ENCODE measurements at places on chromosomes 6 and 20.

- DNase-seq: peak; percentile 49
Observed at GRCh38 chr20:44747166-44748004, 1.7 kb downstream of the KCNK15 start.

- DNase-seq: no peak
Observed at GRCh38 chr6:49565855-49566254, 15.4 kb downstream of the C6orf141 start.

DNA sequence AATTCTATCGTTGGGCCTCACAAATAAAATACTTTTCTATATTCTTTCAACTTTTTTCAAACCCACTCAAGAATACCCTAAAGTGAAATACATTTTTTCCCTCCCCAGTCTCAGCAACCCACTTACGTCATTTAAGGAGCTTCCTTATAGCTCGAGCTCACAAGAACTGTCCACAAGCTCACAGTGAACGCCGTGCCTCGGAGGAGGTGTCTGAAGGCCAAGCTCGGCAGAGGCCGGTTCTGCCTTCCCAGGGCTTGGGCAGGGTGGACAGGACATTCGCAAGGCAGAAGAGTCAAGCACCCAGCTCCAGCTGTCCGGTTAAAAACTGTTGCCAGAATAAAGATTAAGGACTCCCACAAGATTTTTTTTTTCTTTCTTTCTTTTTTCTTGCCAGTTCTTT is 802.3 kb downstream of the QKI start:
- no peak for DNase-seq

DNA sequence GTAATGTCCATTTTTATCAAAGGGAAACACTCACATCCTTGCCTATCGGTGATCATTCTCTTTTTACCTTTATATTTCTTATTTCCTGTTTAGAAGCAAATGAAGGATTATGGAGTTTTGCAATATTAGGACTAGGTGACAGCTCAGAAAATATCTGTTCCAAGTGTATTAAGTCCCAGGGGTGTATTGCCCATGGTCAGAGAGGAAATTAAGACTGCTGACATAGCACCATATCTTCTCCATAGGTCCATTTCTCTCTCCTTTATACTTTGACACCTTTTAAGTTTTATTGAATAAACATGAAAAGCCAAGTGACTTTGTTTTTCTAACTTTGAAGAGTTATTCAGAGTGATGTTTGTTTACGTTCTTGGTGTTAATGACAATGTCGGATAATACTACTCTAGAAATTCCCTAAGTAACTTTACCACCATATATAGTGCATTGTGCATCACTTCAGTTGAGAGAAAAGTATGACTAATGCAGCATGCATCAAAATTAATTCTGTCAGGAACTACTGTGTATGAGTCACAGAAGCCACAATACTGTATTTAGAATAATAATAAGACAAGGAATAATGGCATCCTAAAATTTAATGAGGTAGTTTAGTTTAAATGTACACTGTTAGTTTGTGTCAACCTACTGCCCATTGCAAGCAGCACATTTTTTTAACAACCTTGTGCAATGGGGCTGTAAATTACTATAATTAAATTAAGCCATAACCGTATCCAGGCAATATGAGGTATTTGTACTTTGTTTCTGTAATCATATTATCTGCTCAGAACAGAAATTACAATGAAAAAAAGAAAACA is 474.4 kb upstream of the RNF217 start:
- DNase-seq: peak; percentile 16

DNA sequence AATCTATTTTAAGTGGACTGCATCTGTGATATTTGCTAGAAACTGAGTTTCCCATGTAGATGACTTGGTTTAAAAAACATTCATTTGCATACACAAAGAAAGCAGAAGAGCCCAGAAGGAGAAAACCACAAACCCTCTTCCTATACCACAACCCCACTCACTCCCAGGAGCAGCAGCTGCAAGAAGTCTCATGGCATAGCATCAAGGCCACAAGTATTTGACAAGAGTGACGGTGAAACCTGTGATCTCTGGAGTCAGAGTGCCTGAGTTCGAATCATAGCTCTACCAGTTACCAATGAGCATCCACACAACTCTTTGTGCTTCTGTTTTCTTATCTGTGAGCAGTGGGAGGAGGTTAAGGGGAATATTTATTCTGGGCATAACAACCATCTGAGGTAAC is 44.7 kb upstream of the SIRPG start:
- no peak for DNase-seq

GRCh38 chr6:165762876-165763275 is 99.8 kb upstream of the PDE10A start:
- no peak for DNase-seq

DNA sequence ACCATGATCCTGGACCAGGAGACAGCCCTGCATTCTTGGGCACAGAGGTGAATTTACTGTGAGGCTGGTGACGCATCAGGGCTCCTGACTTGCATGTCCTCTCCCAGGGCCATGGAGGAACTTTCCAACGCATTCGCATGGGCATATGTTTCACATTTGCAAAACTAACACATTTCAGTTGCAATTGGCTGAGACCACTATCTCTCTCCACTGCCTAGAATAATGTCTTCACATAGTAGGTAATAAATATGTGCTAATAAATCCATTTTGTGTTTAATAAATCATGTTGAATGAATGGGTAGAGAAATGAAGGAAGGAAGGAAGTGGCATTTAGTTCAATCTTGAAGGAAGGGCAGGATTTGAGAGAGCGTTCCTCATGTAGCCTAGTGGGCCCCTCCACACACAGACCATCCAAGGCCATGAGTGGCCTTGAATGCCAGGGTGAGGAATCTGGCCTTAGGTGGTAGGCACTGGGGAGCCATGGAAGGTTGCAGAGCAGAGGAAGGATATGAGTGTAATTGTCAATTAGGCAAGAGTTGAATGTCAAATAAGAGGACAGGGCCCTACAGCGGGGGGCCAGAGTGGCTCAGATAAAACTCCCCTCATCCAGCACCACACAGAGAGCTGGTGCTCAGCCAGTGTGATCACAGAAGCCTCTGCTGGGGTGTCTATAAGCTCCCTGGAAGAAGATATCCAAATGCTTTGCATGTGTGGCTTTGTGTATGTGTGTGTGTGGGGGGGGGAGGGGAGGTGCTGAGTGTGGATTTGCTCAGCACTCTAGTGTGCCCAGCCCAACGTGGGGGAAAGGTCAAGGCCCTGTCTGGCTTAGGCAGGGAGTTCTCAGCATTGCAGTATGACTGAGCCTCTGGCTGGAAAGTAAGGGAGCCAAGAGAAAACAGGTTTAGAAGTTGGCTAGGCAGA is 30.9 kb upstream of the CCN5 start:
- peak; percentile 52 for DNase-seq

DNA sequence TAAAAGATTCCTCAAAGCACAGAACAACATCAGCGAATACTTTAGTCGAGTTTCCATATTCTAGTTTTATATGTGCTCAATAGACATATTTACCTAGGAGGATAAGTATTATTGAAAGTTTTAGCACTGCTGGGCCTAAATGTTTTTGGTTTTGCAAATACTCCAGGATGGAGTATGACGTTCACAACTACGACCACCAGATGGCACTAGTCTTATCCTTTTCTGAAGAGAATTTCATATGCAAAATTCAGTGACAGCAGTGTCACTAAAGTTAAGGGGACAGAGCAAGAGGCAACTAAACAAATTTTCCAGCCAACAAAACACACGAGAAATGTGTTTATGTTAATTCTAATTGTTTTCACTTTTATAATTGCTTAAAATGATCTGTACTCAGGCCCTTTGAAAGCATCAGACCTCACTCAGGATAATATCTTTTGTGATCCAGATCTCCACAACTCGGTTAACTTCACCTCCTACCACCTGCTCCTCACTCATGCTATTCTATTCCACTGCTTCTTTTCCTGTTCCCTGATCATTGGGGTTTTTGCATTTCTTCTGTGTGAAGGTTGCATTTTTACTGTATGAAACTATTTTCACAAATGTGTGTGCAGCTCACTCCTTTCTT is 220.8 kb downstream of the TRDN start:
- peak; percentile 1 for DNase-seq

GRCh38 chr6:95572098-95572497 is 5.2 kb upstream of the MANEA start:
- DNase-seq: no peak

- DNase-seq: no peak
Observed at GRCh38 chr20:64216910-64217309, 38.6 kb upstream of the PCMTD2 start.

DNA sequence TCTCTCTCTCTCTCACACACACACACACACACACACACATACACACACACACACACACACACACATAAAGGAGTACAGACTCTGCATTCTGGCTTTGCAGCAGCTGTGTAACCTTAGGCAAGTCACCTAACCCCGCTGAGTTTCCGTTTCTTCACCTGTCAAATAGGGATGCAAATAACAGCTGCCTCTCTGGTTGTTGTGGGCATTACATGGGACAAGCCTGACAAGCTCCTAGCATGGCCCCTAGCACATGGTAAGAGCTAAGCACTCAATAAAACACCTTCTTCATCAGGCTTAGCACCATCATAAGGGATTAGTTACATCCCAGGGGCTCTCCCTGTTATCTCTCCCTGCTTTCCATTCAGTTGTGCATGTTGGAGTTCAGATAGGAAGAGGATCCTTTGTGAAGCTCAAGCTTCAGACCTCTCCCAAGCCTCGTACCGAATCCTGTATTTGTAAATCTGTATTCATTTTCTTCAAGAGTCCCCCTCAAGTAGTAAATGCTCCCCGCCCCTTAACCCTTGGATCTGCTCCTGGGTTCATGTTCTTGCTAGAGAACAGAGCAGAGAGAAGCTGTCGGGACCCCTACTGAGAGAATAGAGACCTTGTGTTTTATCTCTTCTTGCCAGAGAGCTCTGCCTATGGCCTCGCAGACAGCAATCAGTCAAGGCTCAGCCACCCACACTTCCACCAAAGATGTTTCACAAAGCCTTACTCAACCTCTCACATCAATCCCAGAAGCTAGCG is 2.2 kb downstream of the SLC13A3 start:
- no peak for DNase-seq

DNA sequence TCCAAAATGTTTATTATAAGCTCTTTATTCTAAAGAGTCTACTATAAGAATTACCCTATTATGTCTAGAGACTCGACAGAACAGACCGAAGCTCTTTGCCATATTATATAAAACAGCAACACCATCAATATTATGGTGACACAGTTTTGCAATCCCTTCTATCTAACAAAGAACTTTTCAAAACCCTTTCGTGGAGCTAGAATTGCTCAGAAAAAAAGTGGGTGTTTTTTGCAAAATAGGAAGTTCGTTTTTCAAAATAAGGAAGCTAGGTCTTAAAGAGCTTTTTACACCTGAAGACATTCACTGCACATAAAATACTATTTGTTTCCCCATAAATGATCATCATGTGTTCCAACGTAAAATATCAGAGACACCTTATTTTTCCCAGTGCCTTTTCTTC is 240.0 kb downstream of the FOXC1 start:
- DNase-seq: no peak

DNA sequence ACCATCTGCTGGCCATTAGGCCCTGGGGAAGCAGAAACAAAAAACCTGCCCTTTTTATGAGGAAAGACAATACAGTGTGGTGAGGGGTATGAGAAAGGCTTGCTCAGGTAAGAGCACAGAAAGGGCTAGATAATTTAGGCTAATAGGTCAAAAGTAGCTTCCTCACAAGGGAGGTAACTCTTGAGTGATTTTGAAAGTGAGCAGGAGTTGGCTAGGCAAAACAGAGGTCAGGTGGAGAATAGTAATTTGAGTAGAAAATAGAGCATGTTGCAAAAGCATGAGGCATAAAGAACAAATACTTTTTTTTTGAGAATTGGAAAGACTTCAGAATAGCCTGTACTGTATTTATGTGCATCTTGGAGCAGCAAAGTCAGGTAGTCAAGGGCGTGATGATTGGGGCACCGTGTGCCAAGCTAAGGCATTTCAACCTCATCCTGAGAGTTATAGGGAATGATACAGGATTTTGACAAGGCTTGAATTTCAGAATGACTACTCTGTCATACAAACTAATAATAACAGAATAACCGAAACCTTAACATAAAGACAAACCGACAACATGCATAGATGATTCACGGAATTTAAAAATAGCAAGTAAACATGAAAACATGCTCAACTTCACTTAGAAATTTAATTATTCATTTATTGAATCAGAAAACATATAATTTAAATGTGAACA is 123.0 kb upstream of the ENPP5 start:
- DNase-seq: no peak

DNA sequence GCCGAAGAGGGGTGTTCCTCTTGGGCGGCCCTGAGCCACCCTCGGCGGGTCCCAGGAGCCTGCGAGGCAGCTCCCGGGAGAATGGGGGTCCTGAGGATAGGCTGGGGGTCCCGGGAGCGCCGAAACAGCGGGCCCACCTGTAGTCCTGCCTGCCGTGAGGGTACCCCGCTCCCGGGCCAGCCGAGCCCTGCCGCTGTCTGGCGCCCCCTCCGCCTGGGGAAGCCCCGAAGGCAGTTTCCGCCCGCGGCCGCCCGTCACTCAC is 280 bp downstream of the SPATA2 start:
- DNase-seq: no peak

GRCh38 chr6:125586074-125586473 is 163.4 kb upstream of the HEY2 start:
- peak; percentile 2 for DNase-seq

DNA sequence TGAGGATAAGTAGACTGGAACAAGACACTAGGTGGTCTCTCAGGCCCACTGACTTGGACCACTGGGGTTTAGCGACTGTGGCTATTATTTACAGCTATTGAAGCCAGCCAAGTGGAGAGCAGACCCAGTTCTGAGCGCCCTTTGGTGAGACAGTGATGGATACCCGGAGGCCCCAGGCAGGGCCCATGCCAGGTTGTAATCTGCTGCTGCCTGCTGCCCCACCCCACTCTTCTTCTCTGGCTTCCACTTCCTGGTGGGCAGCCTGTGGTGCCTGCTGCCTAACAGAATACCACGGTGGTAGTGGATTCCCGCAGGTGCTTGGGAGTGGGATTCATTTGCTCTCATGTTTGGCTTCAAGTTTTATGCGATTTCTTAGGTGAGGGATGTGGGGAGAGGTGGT is 570 bp downstream of the RAB44 start:
- no peak for DNase-seq

- no peak for DNase-seq
Observed at GRCh38 chr6:111032484-111033140, 50.8 kb downstream of the RPF2 start.

All from foreskin fibroblast (primary cell).